Breast epithelium (tissue), 4 donors: ENCODE measurements at places on chromosomes 11 and 22. TPM values are rescaled to one million over a fixed set of nuclear protein-coding genes. Genes with fewer than 3 reads are reported as not detected.

RIBC2 gene
- total RNA-seq = 0.48 TPM

SCGB1A1 gene
- total RNA-seq = not detected

ZNF280B gene
- total RNA-seq = 0.64 TPM

GRCh38 chr11:75208446-75208845, 32.1 kb upstream of the TPBGL start:
- no peak for DNase-seq

DNA sequence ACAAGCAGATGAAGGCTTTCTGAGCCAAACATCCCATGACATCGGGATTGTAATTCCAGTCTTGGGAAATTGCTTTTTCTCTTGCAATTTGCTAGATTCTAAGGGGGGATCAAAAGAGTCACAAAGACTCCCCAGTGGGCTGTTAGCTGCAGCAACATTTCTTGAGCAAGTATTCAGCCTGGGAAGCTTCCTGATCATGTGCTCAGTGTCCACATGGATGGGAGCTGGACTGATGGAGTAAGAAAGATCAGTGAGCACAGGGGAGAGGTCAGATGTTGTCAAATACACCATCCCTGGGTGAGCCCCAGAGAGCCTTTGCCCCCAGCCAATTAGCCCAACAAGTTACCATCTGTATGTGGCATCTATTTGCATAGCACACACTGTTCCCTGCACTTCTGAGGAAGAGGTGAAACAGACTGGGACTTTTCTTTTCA, 10.2 kb upstream of the GRK3 start:
- no peak for DNase-seq

- DNase-seq = no peak
These were observed 15.0 kb upstream of the CYP2R1 start for GRCh38 chr11:14906993-14907392.

DNA sequence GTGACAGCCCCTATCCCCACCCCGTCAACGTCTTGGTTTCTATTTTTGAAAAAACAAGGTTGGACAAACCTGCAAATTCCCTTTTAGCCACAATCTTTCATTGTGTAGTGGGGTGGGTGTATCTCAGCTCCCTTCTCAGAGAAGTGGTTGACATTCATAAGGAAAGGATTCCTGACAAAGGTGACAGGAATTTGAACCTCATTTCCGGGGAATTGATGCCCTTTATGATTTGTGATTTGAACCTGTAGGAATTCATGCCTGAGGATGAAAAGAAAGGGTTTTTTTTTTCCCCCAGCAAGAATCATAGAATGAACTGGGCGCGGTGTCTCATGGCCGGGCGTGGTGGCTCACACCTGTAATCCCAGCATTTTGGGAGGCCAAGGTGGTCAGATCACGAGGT, 14.5 kb downstream of the YPEL4 start:
- no peak for DNase-seq
